ENCODE measurements at places on chromosomes 5 and 9.

DNA sequence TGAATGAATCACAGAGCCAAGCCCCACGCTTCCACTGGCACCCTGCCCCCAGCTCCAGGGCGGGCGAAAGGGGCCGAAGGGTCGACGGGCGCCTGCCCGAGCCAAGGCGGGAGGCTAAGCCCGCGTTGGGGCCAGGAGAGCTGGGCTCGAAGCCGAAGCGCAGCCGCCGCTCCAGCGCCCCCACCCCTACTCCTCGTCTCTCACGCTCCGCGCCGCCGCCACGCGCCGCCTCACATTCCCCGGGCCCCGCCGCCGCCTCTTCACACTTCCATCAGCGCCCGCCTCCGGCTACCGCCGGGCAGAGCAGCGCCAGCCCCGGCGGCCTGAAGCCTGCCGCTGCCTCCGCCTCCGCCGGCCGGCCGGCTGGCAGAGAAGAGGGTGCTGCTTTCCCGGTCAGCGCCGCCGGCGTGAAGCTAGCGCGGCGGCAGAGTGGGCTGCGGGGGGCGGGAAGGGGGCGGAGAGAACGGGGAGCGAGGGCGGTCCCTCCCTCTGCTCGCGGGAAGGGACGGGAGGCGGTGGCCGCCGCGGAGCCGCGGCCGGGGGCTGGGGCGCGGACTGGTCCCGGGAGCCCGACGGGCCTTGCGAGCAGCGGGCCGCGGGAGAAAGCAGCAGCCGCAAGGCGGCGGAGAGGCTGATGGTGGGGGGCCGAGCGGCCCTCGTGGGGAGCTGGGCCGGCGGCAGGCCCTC is at the start of gene HOMER1:
Gene HOMER1 (minus strand): TSS at position 431 of the 687 bp plus-strand sequence. CDS start 1,360 bp downstream, outside the sequence.
- DNase-seq = peak; percentile 24

GRCh38 chr5:125310749-125311148 is 564.3 kb upstream of the ZNF608 start:
- no peak for DNase-seq

- DNase-seq = no peak
Measured at GRCh38 chr5:65034813-65035209, 266.1 kb downstream of the CWC27 start.

GRCh38 chr5:176545737-176546509 is 3.2 kb upstream of the CDHR2 start:
- no peak for DNase-seq

DNA sequence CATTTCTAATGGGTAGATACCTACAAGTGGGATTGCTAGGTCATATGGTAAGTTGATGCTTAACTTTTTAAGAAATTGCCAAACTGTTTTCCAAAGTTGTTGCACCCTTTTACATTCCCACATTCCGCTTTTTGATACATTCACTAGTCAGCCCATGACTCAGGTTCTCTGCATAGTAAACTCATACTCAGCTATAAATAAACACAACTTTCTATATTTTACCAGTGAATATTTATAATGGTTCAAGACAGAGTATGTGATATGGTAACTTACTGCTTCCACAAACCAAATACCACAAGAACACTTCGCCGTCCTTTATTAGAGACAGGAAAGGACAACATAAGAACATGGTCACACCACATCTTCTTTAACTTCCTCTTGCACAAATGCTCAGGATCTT is 54.0 kb downstream of the PLPP1 start:
- DNase-seq = no peak

DNA sequence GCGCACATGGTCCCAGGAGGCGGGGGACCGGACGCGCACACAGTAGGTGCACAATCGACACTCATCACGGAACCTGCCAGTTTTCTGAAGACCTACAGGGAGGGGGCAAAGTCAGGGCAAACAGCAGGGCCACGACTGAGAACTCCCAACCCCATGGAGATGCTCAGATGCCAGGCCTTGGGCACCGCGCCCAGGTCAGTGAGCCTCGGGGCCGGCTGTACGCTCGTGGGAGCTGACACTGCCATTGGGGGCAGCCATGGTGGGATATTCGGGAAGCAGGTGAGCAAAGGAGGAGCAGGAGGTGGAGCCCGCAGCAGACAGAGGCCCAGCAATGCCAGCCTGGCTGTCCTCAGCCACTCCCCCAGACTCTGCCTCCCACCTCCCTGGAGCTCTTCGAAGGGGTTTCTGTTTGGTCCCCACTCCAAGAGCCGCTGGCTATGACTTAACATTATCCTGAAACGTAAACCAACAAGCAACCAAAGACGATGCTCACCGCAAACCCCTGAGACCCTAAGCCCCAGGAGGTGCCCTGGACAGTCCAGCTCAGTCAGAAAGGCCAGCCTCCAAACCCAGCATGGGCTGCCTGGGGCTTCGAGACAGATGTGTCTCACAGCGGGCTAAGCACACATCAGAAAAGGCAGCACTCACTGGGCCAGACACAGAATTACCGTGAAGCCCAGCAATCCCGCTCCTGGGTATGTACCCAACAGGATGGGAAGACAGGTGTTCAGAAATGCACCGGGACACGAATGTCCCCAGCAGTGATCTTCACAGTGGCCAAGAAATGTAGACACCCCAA is 78.4 kb downstream of the VAV2 start:
- DNase-seq = no peak

GRCh38 chr9:132942541-132943182 is 1.8 kb downstream of the TSC1 start:
- DNase-seq = no peak

DNA sequence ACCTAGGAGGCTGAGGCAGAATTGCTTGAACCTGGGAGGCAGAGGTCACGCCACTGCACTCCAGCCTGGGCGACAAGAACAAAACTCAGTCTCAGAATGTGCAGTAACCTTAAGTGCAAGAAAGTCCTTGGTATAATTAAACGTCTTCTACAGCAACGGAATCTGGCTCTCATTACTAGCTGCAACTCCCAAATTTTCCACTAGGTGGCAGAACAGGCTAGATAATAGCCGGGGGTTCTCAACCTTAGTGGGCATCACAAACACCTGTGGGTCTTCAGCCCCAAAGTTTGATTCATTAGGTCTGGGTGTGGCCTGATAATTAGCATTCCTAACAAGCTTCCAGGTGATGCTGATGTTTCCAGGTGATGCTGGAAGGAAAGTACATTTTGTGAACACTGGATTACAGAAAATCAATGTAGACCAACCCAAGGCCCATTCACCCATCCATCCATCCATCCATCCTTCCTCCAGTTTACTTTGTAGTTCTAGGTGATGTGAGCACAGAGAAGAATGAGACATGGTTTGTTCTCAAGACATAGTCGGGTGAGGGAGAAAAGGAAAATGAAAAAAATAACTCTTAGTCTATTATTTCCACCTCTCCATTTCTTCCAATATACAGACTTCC is 37.3 kb downstream of the FBXW2 start:
- DNase-seq = peak; percentile 11

DNA sequence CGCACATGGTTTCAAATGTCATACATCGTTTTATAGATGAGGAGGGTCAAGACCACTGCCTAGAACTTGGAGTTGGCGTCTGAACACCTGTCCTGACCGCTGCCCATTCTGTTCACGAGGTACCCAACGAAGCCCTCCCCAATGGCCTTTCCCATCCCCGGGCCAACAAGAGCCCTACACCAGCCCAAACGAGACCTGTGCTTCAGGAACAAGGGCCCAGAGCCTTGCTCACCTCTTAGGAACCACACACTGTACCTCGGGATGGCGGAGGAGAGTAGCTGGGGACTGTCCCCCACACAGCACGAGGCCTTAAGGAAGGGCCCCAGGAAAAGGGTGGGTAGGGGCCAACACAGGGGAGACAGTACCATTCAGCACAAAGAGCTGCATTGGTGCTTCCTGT is 3.0 kb downstream of the SURF6 start:
- no peak for DNase-seq

All from HS-27A (cell line).